ENCODE measurements at places on chromosomes 12 and 14.

- no peak for DNase-seq
These were observed 2.4 kb upstream of the CRIP1 start for GRCh38 chr14:105484069-105484996.

DNA sequence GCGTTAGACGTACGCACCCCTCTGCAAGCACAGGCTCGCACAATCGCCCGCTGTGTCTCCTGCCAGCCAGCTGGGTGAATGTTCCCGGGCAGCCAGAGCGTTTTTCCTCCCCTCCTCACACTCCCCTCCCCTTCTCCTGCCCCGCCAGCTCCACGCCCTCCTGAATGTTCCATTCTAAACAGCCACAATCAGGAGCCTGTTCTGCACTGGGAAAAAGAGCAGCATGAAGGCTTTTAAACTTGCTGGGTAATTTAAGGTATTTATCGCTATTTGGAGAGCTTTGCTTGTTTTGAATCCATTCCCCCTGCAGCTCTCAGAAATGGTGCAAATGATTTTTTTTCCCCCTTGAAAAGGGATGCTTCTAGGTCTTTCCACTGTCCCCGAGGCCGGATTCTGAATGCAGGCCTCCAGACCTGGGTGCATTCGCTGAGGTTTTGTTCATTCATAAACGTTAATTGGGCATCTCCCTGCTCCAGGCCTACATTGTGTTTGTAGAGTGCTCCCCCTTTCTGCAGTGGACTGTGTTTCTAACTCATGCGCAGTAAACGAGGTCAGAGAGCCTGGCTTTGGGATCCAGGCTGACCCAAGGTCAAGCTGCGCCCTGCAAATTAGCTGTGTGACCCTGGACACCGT lies 212.5 kb downstream of the CHST11 start:
- DNase-seq: no peak

DNA sequence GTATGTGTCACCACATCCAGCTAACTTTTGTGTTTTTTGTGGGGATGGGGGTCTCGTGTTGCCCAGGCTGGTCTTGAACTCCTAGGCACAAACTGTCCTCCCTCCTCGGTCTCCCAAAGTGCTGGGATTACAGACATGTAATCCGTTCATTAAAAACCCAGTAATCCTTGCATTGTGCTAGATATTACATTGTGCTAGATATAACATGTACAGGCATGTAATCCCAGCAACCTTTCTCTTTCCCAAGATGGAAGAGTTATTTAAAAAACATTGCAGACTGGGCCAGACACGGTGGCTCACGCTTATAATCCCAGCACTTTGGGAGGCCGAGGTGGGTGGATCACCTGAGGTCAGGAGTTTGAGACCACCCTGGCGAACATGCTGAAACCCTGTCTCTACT lies 19.7 kb downstream of the ELK3 start:
- DNase-seq: no peak

DNA sequence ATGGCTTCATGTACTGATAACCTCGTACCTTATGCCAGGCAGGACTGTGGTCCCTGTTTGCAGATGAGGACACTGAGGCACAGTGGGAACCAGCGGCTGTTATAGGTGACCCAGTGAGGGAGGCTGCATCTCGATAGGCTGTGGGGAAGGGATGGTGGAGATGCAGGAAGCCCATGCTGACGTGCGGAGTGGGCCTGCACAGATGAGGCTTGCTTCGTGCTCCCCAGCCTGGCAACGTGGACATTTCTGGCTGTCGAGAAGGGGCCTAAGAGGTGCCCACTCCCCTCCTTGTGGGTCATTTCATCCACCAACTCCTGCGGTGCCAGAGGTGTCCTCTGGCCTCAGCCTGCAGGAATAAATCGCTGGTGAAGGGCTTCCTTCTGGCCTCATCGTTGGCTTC lies 107.4 kb downstream of the SLC25A47 start:
- DNase-seq: no peak

DNA sequence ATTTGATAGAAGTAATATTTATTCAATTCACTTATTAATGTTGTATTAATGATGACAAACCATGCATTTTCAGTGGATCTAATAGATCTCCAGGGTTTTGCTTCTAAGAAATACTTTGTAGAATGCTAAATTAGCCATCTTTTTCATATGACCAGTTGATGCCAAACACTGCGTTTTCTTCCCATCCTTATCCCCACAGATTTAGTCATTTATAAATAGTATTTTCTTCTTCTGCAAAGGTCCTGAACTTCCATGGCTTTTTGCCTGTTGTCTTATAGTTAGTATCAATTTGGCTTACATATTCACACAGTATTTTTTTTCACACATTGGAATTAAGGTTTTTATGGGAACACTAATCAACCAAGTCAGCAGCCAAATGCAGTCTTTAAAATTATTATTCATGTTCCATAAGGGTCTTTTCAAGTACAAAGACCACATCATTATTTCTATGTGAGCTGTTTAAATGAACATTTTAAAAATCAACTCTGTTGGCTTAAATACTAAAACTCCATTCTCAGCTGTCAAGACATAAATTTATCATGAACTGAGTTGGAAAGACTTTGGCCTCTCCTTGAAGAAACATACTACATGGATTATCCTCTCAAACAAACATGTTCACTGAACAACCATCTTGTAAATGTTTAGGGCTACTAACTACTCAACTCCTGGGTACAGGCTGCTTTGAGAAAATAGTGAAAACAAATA lies 1278.4 kb upstream of the FLRT2 start:
- no peak for DNase-seq

GRCh38 chr14:105375635-105376057 lies 22.7 kb upstream of the TEX22 start:
- DNase-seq: no peak

- DNase-seq: no peak
These were observed 9.1 kb downstream of the RAB2B start for GRCh38 chr14:21467616-21468015.

GRCh38 chr12:31011336-31011735 lies 62.3 kb upstream of the DDX11 start:
- DNase-seq: no peak

DNA sequence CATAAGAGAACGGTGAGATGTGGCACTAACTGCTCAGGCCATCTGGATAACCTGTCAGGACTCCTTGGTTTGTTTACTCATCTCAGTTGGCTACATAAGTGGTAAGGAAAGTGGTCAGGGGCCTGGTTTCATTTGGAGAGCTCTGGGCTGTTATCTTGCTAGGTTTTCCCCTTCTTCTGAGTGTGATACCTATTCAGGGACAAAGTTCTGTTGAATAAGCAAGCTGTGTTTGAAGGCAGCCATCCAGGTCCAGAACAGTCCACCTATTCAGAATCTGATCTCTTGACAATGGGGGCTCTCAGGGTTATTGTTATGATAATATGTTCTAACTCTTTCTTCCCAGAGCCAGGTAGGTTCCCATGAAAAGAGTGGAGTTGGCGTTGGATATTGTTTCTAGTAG lies 194.9 kb downstream of the PAH start:
- no peak for DNase-seq

- DNase-seq: no peak
These were observed 77.9 kb downstream of the KNTC1 start for GRCh38 chr12:122604993-122605392.

DNA sequence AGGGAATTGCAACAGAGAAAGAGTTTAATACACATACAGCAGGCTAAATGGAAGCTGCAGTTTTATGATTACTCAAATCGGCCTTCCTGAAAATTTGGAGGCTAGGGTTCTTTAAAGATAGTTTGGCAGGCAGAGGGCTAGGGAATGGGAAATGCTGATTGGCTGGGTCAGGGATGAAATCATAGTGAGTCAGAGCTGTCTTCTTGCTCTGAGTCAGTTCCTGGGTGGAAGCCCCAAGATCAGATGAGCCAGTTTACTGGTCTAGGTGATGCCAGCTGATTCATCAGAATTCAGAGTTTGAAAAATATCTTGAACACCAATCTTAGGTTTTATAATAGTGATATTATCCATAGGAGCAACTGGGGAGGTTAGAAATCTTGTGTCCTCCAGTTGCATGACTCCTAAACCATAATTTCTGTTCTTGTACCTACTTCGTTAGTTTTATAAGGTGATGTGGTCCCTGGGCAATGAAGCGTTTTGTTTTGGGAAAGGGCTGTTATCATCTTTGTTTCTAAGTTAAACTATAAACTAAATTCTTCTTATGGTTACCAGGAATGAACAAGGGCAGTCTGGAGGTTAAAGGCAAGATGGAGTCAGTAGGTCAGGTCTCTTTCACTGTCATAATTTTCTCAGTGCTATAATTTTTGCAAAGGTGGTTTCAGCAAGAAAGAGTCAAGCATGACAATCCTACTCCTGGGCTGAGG lies 257.8 kb upstream of the CCDC196 start:
- peak; percentile 11 for DNase-seq

GRCh38 chr12:57229046-57229633 lies 371 bp upstream of the SHMT2 start:
- no peak for DNase-seq

- no peak for DNase-seq
These were observed 264.0 kb upstream of the HMGA2 start for GRCh38 chr12:65560286-65560685.

DNA sequence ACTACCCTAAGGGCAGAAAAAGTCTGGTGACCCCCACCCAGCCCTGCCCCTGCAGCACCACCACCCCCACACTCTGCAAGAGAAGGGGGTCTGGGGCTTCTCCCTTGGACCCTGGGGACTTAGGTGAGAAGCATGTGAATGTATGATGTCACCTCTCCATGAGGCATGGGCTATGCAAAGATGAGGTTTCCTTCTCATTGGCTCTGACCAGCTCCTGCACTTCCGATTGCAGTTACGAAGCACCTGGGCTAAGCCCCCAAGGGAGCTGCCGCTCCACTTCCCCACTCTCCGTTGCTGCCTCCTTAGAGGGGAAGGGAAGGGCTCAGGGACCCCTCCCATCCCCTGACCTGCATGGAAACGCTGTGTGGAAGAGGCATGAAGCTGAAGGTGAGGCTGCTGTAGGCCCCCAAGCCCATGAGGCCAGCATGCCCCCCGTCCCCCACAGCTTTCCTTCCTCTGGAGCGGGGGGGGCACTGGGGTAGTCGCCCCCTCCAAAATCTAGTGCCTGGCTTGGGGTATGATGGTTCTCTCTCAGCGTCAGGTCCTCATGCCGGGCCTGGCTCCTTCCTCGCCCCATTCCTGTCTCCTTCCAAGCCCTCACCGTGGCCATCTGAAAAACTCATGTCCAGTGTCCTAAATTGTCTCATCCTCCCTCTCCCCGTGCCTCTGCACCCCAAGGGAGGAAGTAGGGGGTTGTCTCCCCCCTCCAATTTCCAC lies 5.5 kb upstream of the DDX23 start:
- no peak for DNase-seq

GRCh38 chr14:104319491-104320241 lies 181.3 kb downstream of the KIF26A start:
- DNase-seq: no peak

- DNase-seq: no peak
These were observed 18.2 kb upstream of the ITPR2 start for GRCh38 chr12:26851031-26851809.

GRCh38 chr12:53518381-53518780 lies 11.1 kb upstream of the NPFF start:
- no peak for DNase-seq

- no peak for DNase-seq
These were observed 126.9 kb downstream of the KTN1 start for GRCh38 chr14:55706893-55707292.

DNA sequence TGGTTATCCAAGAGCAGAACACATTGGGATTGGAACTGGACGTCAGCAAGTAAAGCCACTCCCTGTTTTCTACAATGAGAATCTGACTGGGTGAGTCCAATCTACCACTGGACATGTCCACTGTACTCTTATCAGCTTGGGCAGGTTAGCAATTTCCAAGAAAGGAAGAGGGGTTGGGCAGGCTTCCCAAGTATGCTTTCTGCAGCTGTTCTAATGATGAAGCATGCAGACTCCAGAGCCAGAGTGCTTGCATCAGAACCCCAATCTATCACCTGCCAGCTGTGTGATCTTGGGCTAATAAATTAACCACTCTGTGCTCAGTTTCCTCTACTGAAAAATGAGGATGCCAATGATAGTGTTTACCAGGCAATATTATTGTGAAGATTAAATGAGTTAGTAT lies 92.0 kb downstream of the EMP1 start:
- no peak for DNase-seq

DNA sequence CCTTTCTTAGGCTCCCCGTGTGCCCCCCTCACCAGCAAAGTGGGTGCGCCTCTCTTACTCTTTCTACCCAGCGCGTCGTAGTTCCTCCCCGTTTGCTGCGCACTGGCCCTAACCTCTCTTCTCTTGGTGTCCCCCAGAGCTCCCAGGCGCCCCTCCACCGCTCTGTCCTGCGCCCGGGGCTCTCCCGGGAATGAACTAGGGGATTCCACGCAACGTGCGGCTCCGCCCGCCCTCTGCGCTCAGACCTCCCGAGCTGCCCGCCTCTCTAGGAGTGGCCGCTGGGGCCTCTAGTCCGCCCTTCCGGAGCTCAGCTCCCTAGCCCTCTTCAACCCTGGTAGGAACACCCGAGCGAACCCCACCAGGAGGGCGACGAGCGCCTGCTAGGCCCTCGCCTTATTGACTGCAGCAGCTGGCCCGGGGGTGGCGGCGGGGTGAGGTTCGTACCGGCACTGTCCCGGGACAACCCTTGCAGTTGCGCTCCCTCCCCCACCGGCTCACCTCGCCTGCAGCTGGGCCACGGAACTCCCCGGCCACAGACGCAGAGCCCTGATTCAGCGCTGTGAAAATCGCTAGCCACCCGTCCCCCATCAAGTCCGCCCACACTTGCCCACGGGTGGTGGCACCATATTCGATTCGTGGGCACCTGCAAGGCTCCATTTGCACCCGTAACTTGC lies 1.3 kb downstream of the TMEM233 start:
- DNase-seq: no peak

- no peak for DNase-seq
These were observed 9.0 kb downstream of the ADCY6 start for GRCh38 chr12:48779869-48780268.

DNA sequence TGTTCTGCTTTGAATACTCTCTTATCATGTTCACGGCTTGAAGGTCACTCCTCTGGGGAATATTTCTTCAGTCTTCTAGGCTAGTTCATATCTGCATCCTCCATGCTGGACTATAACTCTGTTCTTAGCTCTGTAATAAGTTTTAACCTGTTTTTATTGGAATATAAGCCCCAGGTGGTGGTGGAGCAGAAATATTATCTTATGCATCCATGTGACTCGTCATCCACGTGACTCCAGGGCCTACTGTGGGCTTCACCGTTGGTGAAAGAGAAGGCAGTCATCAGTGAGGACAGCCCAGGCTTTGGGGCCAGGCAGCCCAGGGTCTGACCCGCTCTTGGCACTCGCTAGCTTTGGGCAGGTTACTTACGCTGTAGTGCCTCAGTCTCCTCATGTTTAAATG lies 87.1 kb downstream of the ETNK1 start:
- no peak for DNase-seq

GRCh38 chr12:50597200-50598195 lies 92.7 kb downstream of the DIP2B start:
- DNase-seq: peak; percentile 35

DNA sequence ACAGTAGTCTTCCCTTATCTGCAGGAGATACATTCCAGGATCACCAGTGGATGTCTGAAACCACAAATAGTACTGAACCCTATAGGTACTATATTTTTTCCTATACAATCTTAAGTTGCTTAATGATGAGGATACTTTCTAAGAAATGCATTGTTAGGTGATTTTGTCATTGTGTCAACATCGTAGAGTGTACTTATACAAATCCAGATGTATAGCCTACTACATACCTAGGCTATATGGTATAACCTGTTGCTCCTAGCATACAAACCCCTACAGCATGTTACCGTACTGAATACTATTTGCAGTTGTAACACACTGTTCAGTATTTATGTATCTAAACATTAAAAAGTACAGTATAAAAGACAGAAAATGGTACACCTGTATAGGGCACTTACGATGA lies 165.9 kb downstream of the SLC35F4 start:
- no peak for DNase-seq

- no peak for DNase-seq
These were observed 67.6 kb upstream of the AP4S1 start for GRCh38 chr14:30957813-30958370.

Data from stimulated activated CD4-positive, alpha-beta T cell treated with anti-CD3 and anti-CD28 coated beads, TNF-alpha, amount 100 ng/mL, for 24 hours (primary cell).